ENCODE measurements at places on chromosomes 4 and X.

- no peak for DNase-seq
Observed at GRCh38 chr4:38983291-38983690, 48.9 kb downstream of the TMEM156 start.

DNA sequence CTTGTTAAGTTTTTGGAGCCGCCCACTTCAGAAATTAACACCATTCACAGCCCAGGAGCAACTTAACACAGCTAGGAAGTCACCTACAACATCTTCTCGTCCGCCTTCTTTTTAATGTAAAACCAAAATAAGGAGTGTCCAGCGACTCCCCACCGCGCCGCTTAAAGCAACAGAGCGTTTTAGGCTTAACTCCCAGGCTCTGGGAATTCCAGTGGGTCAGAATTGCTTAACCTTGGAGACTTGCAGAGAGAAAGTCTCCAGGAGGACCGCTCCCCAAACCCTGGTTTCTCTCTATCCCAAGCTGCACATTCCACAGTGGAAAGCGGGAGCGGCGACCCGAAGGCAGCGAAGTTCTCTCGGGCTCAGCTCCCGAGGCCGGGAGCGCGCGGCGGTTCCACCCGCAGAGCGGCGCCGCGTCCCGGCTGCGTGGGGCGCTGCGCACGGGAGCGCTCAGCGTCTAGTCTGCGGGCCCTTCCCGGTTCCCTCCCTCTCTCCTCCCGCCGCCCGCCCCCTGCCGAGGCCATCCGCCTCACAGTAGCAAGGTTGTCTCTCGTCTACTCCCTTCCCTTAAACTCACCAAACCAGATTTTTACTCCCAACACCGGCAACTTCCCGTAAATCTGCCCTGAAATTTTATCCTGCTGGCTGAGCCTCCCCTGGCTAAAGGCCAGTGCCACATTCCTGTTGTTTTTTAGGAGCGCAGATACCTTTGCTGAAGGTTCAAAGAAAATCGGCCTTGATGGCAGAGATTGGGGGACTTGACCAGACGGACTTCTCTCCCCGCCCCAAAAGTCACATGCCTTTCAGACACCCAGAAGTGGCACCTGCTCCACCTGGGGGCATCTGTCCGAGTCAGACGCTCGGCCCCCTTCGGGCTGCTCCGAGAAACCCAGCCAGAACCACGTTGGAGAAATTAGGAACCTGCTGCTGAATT is at the start of gene RBM47:
Gene RBM47, minus strand, starts transcription at position 464 of the 934 bp plus-strand sequence. CDS start 190,971 bp downstream, outside the sequence.
- peak; percentile 73 for DNase-seq

DNA sequence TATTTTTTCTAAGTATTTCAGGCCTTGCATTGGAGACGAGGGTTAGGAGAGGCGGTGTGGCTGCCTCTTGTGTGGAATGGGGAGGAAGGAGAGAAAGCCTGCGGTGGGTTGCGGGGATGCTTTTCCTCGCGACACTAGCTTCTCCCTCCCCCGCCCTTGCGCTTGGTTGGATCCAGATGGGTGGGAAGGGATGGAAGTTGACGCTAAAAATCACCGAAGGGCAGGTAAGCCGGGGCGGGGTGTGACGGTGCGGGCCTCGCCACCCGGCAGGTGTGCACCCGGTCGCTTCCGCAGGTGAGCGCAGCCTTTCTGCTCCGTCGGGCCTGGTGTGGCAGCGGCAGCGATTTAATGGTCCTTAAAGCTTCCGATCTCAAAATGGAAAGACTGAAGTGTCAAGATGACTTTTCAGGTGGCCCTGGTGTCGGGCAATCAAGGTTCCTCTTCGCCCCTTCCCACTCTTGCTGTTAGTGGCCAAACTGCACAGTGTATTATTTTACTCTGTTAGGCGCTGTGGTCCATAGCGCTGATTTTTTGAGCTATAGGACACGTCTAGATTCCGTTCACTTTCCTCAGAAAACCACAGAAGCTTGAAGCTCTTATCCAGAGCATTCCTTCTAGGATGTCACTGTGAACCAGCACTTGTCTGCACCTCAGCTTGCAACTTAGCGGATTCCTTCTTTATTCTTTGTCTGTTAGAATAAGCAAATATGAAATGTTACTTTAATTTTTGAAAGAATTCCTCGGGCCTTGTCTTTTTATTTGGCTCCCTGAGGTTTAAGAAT is 765 bp downstream of the ENOPH1 start:
- peak; percentile 79 for DNase-seq

GRCh38 chrX:31092476-31092875 is 20.6 kb upstream of the FTHL17 start:
- DNase-seq: no peak

DNA sequence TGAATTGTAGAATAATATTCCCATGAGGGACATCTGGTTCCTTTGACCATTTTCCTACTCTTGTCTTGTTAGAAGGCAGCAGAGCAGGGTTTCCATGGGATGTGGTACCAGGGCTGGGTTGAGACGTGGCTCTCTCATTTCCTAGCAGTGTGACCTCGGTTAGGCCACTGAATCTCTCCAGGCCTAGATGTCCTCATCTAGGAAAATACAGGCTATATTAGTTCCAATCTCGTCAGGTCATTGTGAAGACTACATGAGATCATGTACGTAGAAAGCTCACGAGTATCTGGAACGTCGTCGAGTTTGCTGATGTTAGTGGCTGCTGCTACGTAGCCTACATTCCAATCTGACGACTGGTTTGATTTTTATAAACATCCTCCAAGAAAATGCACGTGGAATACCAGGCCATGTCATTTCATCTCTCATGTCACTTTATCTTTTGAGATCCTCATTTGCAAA is 278.2 kb upstream of the GATB start:
- DNase-seq: no peak

DNA sequence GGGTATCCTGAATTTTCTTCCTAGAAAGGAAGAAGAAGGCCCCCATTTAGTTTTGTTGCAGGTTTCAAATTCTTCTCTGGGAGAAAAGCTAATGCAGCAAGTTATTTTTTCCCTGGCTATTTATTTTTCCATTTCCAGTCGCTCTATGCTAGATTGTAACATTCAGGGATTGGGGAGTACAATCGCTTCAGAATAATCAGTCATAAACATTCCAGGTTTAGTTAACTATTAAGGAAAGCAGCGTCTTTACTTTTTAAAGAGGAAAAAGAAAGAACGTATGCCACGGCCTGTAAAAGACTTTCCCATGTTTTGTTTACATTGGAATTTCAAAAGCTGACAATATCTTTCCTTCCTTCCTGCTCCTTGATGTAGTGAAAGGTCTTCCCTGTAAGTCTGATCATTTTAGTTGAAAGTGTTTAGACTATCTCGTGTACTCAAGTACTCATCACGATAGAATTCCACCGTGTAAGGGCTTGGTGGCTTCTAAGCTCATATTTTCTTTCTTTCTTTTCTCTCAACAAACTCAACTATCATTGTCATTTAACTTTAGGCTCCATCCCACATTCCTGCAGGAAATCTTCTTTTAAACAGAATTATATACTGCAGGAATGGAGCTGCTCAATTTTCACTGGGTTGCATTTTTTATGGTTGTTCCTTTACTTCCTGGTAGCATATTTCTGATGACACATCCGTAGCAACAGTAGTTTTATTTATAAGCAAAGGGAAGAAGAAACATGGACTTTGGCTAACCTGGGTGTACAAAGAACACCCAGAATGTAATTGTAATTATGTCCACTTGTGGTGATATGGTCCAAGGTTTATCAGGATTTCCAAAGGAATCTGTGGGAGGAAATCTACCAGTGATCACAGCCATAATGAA is 213.1 kb upstream of the FAT1 start:
- DNase-seq: no peak

DNA sequence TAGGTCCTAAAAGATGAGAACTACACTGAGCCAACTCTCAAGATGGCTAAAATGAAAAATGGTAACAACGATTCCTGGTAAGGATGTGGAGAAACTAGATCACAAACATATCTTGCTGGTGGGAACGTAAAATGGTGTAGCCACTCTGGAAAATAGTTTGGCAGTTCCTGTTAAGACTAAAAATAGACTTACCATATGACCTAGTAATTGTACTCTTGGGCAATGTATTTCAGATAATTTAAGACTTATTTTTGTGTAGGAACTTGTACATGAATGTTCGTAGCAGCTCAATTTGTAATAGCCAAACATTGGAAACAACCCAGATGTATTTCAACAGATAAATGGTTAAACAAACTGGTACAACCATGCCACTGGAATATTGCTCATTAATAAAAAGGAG is 106.2 kb downstream of the HDAC8 start:
- DNase-seq: no peak

DNA sequence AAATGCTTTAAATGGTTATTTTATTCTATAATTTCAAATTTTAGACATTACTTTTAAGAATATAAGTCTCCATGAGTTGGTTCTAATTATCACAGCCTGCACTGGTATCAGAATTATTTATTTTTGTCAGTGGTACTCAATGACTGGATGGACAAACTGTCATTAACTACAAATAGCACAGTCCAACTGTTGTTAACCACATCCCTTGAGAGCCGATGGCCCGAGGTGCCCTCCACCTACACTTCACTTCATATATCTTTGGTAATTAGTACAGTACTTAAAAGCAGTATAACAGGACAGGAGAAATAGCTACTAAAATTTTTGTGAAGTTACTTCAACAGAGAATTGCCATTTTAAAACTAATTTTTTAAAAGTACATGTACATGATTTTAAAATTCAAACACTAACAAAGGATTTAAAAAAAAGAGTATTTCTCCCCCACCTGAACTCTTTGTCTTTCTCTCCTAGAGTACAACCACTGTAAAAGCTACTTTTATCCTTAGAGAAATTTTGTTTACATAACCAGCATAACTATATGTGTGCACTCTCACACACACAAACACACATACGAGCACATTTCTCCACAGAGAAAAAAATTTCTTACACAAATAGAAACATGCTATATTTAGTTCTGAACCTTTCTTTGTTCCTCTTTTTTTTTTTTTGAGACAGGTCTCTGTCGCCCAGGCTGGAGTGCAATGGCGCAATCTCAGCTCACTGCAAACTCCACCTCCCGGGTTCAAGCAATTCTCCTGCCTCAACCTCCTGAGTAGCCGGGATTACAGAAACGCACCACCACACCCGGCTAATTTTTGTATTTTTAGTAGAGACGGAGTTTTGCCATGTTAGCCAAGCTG is 6.5 kb downstream of the TIFA start:
- DNase-seq: no peak

DNA sequence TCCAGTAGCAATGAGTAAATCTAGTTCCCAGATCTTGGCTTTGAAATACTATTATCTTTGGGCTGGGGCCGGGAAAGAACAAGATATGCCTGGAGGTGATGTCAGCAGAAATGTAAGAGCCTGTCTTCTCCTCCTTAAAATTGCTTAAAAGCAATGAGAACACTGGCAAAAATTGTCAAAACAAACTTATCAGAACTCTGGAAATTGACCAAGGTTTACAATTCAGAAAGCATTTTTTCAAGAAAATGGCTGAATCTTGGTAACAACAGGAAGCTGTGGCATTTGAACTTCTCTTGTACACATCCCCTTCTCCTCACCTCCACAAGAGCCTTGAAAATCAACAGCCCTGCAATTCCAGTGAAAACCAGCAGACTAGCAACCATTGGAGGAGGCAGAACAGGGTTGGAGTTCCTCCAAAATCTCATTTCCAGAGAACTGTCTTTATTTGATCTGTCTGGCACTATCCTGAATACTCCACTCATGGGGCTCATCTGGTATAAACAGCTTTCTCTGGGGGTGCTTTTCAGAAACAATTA is 13.5 kb downstream of the TIMP1 start:
- DNase-seq: no peak

- no peak for DNase-seq
Observed at GRCh38 chrX:78118628-78119027, 14.6 kb downstream of the PGK1 start.

GRCh38 chrX:119488749-119489148 is 20.5 kb downstream of the SLC25A5 start:
- peak; percentile 74 for DNase-seq

DNA sequence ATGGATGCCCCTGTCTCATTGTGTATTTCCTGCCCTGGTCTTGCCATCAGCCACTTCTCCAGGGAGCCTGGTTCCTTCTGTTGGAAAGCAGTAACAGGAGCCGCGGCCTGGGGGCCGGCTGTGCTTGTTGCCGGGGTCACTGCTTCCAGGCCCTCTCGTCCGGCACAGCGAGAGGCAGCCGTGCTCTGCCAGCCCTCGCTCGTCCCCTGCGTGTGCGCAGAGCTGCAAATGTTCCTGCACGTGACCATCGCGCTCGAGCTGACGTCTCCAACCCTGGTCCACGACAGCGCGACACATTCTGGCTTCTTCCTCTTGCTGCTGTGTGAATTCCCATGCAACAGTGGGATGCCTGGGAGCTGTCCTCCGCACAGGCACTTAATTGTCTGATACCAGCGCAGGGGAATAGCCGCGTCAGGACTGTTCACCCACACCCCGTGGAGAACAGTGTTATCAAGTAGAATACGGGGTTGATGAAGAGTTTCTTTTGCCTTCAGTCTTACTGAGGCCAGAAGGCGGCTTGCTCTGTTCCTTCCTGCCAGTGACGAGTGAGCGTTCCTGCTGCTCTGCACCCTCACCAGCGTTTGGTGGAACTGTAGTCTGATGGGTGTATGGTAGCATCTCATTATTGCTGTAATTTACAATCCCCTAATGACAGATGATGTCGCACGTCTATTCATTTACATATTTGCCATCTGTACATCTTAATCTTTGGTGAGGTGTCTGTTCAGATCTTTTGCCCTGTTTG is 12.3 kb downstream of the PDE6B start:
- no peak for DNase-seq

DNA sequence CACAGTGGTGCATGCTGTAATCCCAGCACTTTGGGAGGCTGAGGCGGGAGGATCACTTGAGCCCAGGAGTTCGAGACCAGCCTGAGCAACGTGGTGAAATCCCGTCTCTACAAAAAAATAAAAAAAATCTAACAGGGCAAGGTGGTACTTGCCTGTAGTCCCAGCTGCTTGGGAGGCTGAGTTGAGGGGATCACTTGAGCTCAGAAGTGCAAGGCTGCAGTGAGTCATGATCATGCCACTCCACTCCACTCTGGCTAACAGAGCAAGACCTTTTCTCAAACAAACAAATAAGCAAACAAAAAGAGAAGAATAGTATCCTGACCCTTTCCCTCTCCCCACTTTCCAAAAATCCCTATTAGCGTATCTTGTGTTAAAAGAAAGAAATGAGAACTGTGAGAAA is 52.7 kb downstream of the NPY1R start:
- no peak for DNase-seq

DNA sequence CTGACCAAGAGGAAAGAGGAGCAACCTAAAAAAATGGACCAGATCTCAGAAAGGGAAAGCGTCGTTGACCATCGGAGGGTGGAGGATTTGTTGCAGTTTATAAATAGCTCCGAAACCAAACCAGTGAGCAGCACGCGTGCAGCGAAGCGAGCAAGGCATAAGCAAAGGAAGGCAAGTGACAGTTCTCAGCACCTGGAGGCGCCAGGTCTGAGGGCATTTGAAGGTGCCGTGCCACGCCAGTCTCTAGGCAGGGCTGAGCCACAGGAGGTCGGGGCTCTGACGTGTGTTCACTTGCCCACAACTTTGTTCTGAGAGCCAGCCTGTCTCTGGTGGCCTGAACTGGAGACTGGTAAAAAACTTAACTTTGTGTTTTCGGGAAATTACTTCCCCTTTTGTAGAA is 59.7 kb downstream of the TNIP2 start:
- DNase-seq: no peak

GRCh38 chr4:88866862-88867550 is 169.4 kb upstream of the NAP1L5 start:
- DNase-seq: no peak

- DNase-seq: peak; percentile 72
Observed at GRCh38 chr4:40206426-40206825, 9.6 kb downstream of the RHOH start.
